Heart left ventricle (tissue), 16 donors: ENCODE measurements at places on chromosomes 7 and 10.
A peak's percentile ranks its signal among the peaks of the same experiment; 100 is the strongest.

DNA sequence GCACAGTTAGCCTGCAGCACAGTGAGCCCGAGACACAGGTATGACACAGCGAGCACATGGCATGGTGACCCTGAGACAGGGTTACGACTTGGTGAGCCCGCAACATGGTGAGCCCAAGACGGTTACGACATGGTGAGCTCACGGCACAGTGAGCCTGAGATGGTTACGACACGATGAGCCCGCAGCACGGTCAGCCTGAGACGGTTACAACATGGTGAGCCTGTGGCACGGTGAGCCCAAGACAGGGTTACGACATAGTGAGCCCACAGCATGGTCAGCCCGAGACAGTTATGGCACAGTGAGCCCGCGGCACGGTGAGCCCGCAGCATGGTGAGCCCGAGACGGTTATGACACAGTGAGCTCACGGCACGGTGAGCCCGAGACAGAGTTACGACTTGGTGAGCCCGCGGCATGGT is 156.1 kb downstream of the MAD1L1 start:
- DNase-seq, result no peak

- DNase-seq, result no peak
Measured at GRCh38 chr7:127976738-127977120, 54.5 kb downstream of the LRRC4 start.

DNA sequence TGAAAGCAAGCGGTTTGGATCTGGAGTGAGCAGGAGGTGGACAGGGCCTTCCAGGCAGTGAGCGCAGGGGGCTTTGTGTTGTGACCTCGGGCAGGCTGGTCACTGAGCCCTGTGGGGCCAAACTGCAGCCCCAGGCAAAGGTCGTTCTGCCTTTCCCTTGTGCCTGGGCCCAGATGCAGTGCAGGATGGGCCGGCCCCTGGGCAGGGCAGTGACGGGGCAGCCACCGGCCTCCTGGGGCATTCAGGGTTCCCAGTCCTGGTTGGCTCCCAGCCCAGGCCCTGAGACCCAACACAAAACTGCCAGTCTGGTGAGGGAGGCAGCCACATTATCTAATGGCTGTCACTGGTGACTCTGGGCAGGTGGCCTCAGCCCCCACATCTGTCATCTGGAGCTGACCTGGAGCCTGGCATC is 7.1 kb downstream of the ARPC1B start:
- DNase-seq, result no peak

DNA sequence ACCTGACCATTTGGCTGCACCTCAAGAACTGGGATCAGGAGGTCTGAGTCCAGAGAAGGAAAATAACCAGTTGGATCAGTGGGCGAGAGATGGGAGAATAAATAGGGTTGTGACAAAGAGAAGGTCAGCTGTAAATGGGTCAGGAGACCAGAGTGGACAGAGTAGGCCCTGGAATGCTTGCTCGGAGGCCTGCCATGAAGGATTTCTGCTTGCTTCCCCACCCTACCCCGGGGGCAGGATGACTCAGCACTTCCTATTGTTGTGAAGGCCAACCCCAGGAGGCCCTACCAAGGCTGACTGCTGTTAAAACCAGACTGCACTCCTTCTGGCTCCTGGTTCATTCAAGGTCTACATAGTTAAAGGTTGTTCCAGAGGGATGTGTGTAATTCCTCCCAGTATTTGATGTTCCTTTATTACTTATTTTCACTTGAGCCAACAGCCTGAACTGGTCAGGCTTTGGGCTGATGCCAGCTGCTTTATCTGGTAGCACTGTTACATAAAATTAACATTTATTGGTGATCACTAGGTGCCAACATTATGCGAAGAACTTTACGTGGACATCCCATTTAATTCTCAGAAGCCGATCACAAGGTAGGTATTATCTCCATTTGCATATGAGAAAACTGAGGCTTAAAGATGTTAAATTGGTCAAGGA is 27.3 kb upstream of the IFRD1 start:
- DNase-seq, result peak; percentile 82

DNA sequence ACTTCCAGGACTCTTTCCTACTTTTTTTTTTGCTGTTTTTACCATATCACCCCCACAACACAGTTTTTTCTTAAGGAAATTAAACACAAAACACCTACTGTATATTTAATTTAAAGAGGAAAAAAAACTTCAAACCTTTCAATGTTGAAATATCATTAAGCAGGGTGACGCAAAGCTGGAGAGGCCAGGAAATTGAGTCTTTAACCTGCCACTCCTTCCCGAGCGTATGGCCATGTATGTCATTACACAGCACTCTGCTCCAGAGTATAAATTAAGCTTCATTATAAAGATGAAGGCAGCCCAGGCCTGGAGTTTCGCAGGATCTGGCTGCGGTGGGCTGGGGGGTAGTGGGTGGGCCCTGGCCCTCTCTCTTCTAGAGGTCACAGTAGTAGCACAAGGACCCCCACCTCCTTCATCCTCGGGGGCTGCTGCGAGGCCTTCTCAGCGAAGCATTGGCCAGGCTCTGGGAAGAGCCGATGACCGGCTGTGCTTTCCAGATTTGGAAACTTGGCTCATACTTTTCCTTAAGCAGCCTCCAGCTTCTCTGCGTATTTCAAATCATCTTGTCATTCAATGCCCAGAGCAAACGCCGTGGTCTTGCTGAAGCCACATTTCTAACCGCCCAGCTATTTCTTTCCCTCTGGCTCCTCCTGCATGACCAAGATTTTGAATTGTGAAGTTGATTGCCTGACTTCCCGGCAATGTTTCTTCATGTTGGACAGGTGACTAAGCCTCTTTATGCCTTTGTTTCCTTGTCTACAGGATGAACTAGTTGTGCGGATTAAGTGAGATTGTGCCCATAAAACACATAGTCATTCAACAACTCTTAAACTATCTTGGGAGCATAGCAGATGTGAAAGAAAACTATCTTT is 765.1 kb downstream of the SUGCT start:
- DNase-seq, result no peak

- DNase-seq, result no peak
Measured at GRCh38 chr7:106563466-106564150, 97.3 kb downstream of the CCDC71L start.

DNA sequence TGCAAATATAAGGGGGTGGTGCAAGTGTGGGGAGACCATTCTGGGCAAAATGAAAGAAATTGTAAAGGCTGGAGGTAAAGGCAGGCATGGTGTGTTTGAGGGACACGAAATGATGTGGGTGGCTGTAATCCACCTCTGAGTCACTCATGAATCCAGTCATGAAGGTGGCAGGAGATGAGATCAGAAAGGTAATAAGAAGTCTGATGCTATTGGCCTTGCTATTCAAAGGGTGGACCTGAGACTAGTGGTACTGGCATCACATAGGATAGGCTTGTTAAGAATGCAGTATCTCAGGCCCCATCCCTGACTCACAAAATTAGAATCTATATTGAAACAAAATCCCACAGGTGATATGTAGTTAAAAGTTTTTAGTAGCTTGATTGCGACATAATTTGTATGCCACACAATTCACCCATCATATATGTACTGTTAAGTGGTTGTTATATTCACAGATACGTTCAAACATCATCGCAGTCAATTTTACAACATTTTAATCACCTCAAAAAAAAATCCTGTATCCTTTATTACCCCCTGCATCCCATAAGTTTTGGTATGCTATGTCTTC is 85.6 kb downstream of the ST8SIA6 start:
- no peak for DNase-seq

DNA sequence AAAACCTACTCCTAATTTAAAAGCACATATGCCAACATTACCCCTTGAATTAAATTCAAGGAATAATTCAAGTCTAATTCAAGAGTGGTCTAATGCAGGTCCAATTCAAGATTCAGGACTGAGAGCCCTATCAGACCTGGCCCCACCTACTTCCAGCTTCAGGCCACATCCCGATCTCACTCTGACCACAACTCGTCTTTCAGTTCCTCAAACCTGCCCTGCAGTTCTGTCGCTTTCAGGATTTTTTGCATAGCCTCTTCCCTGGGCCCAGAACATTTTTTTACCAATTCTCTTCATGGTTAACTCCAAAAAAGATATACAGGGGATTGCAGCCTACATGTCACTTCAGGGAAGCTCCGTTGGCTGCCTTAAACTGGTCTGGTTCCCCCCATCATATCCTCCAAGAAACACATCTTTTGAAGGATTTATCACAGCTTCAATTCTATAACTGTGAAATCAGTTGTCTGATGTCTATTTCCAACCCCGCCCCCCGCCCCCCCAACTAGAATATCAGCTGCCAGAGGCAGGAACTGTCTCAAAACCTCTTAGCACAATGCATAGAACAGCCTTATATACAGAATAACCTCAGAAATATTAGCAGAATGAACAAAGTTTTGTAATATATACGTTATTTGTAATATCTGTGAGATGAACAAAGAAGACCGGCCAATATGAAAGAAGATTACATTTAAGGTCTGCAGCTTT is 20.8 kb downstream of the CCDC6 start:
- DNase-seq, result no peak

DNA sequence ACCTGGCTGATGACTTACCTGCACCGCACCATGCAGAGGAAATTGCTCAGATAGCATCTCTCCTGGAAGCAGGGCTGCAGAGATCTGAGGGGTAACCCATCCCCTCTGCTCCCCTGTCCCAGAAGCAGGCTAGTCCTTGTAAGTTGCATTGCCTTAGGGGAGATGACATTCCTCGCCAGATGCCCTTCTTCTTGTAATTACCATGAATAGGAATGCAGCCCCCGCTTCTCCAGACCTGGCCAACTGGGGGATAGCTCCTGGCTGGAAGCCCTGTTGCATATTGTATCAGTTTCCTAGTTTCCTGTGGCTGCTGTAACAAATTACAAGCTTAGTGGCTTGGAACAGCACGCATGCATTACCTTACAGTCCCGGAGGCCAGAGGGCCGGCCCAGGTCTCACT is 47.5 kb upstream of the EN2 start:
- no peak for DNase-seq

GRCh38 chr7:73343671-73344380 is 15.9 kb downstream of the FKBP6 start:
- DNase-seq, result no peak

GRCh38 chr7:5211730-5212482 is 21.9 kb downstream of the WIPI2 start:
- DNase-seq, result no peak

GRCh38 chr10:47289921-47290320 is 10.1 kb upstream of the GDF10 start:
- DNase-seq, result no peak

- peak; percentile 47 for DNase-seq
Measured at GRCh38 chr7:40057292-40057691, 77.1 kb downstream of the MPLKIP start.

DNA sequence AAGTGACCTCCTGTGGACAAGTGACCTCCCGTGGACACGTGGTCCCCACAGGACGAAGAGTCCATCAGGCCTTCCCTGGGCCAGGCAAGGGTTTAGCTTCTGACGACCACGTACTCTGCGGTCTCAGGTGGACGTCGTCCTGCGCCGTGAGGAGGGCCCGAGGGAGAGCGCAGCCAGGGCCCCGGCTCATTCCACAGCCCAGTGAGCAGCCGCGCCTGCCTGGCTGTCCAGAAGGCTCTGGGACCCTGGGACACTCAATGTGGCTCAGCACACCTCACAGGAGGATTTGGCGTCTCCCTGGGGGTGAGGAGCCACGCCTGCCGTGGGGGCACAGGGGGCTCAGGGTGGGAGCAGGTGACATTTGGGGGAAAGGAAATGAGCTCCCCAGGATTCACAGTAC is 64.4 kb upstream of the CFAP46 start:
- no peak for DNase-seq

- DNase-seq, result no peak
Measured at GRCh38 chr10:72702868-72703581, 11.1 kb downstream of the MCU start.

GRCh38 chr7:109611656-109612055 is 1042.0 kb downstream of the DNAJB9 start:
- no peak for DNase-seq

GRCh38 chr7:82605247-82605864 is 161.8 kb upstream of the CACNA2D1 start:
- no peak for DNase-seq

DNA sequence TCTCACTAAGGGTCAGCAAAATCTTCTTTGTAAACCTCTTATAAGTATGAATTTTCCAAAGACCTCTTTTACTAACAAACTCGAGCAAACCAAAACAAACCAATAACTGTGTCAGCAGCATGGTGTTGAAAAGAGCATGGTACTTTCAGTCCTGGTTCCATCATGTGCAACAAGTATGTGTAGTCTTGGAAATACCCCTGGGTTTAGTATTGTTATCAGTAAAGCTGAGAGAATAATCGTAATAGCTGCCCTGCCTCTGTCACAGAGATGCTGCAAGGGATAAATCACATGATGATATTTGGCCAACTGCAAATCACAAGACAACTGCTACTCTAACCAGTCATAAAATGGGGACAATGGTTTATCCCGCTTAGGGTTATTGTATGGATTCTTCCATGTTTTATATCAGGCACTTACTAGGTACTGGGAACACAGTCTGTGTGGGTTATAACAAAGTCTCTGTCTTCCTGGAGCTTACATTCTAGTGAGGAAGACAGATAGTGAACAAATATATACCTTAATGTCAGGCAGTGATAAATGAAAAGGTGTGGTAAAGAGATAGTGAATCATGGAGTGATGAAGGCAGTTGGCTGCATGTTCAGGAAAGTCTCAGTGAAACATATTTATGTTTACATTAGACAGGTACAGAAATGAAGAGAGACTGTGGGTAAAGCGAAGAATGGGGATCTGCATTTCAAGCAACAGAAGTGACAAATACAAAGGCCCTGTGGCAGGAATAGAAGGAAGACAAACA is 60.5 kb upstream of the C10orf90 start:
- DNase-seq, result no peak

GRCh38 chr7:122847871-122848473 is 38.3 kb downstream of the CADPS2 start:
- peak; percentile 20 for DNase-seq

- DNase-seq, result no peak
Measured at GRCh38 chr10:2861632-2862210, 205.6 kb upstream of the PFKP start.

DNA sequence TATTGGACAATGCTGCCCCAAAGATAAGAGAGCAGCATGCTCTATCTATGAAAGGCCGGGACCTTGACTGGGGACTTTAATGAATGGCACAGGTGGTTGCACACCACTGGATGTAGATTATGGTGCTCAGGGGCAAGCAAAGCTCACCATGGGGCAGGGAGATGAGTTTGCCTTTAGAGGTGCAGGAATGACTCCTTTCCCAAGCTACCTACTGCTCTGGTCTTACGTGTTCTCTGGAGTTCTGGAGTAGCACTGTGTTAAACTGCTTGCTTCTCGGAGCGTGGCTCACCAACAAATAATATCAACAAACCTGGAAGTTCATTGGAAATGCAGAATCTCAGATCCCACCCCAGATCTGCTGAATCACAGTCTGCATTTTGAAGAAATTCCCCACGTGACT is 445.3 kb downstream of the RPS24 start:
- DNase-seq, result no peak
